Sciatic nerve (tissue), 2 donors: ENCODE measurements at places on chromosomes 12 and 14. TPM values are rescaled to one million over a fixed set of nuclear protein-coding genes. Genes with fewer than 3 reads are reported as not detected.

ZFYVE21 gene
- total RNA-seq, result 86.6 TPM

RHOJ gene
- 55.9 TPM for total RNA-seq

DNA sequence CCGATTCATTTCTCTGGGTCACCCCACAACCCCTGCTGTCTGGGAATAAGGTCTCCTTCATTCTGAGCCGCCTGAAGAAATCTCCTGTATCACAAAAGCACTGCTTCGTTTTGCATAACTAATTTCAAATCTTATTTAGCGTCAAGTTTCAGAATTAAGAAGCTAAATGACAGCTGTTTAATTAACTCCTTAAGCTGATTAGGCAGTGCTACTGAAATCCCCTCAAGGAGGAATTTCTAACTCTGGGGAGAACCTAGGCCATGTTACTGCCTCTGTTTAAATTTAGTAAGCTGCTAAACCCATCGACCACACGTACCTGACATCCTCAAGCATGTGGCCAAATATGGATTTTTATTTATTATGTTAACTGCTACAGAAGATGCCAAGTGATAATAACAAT lies 373.6 kb downstream of the GLT1D1 start:
- DNase-seq, result no peak

DNA sequence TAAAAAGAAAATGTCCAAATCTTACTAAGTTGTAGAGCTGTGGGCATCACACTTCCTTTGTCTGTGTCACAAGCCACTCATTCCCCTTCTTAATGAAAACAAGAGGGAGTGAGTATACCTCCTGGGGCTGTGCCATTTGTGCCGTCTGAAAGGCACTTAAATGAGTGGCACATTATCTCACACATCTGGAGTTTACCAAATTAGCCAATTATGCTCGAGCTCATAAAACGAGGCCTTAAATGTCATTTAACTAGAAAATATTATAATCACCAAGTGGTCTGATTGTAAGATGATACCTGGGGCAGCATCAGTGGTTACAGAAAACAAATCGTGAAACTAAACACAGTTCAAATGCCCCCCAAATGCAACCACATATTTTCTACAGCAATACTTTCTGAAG lies 146.1 kb downstream of the PAX9 start:
- DNase-seq, result no peak

GRCh38 chr12:20602641-20603391 lies 92.3 kb upstream of the SLCO1C1 start:
- no peak for DNase-seq

DNA sequence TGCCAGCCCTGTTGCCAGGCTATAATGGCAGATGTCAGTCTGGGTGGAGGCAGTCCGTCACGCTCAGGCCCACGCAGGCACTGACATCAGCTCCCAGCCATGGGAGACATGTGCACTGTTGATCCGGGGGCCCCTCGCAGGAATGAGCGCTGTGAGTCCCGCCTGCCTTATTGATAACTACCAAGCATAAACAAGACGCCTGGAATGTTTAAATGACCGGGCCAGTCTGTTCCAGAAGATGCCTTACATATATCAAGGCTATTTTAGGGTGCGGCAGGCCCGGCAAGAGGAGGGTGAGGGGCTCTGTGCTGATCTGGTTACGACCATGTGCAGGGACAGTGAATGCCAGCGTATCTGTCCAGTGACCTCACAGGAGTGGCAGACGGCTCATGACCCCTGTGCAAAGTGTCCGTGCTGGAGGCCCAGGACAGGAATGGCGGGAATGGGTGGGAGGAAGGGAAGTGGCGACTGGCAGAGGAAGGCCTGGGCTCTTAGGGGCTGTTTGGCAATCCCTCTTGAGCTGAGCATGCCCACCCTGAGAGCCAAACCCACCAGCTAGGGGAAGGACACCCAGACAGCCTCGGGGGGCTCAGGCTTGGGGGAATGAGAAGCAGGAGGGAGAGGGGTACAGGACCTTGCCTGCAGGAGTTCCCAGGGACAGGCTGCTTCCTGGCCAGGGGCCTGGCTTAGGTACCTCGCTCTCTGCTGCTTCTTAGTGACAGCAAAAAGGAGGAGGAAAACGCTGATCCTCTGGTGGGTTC lies 49.3 kb downstream of the DLK1 start:
- no peak for DNase-seq

GRCh38 chr12:70258605-70259403 lies 15.6 kb downstream of the CNOT2 start:
- DNase-seq, result no peak

DNA sequence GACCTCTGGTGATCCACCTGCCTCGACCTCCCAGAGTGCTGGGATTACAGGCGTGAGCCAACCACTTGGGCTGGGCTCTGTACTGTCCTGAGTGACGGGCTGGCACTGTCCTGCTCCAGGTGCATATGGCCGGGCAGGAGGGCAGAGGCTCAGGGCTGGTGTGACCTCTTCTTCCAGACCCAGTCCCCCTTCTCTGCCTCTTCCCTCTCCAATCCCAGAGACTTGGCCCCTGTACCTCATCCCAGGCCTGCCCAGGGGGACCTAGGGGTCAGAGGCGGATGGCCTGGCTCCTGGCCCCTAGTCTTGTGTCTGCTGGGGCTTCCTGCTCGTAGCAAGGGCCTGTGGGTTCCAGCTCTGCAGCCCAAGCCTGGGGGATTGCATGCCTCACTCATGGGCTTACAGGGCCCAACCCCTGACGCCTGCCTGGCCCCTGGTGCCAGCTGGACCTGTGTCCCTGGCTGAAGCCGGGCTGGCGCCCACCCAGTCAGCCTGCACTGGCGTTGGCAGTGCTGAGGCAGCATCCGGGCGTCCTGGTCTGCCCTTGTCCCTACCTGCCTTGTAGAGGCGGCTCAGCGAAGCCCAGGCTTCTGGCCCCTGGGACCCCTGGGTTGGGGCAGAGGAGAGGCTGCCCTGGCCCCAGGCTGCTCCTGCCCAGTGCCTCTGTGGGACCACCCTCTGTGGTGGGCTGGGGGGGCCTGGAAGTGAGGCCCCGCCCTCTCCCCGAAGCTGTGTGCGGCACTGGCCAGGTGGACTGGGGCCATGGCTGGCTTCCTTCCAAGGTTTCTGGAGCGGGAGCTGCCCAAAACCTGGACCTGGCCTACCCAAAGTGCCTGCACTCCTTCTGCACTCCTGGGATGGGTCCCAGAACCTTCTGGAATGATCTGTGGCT lies 4.3 kb downstream of the TEDC1 start:
- DNase-seq, result peak; percentile 57
